Iris pigment epithelial cell (primary cell): ENCODE measurements at places on chromosomes 7 and 10.

- DNase-seq, result no peak
These were observed 102.7 kb downstream of the WDR11 start for GRCh38 chr10:120953897-120954296.

GRCh38 chr10:88932539-88933256 lies 19.9 kb downstream of the ACTA2 start:
- peak; percentile 84 for DNase-seq

DNA sequence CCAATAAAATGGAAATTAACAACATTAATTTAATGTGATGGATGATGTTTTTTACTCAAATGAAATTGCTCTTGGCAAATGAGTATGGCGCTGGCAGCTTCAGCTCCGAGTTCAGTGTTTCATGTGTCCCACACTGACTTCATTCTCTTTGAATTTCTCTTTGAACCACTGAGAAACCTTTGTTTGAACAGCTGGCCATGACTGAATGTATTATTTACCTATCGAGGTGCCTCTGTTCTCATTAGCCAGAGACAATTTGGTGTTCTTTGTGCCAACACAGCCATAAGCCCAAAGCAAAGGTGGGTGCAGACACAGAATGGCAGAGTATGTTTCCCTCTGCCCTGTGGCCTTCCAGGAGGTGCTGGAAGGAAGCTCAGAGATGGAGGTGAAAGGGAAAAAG lies 42.1 kb downstream of the TMEM178B start:
- DNase-seq, result no peak

DNA sequence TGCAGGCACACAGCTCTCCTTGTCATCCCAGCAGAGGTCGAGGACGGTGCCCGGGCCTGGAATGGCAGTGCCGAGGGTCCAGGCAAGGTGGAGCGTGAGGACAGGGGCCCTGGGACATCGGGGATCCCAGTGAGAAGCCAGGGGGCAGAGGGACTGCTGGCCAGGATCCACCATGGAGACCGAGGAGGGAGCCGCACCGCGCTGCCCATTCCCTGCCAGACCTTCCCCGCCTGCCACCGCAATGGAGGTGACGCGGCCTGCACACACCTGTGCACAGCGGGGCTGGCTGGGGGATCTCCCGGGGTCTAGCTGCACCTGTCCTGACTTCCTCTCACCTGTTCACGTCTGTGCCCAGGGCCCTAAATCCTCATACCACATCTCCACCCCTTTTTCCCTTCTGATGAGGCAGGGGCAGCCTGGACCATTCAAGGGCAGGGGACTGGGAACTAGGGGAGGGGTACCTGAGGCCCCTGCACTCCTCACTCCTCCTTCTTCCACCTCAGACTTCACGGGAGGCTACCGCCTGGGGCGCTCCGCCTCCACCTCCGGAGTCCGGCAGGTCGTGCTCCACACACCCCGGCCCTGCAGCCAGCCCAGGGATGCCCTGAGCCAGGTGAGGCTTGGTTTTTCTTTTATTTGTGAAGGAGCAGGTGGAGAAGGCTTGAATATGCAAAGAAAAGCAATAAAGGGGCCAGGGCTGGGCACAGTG lies 6.9 kb downstream of the NYAP1 start:
- no peak for DNase-seq

- peak; percentile 44 for DNase-seq
These were observed 1187.9 kb downstream of the XPNPEP1 start for GRCh38 chr10:108735380-108735779.

DNA sequence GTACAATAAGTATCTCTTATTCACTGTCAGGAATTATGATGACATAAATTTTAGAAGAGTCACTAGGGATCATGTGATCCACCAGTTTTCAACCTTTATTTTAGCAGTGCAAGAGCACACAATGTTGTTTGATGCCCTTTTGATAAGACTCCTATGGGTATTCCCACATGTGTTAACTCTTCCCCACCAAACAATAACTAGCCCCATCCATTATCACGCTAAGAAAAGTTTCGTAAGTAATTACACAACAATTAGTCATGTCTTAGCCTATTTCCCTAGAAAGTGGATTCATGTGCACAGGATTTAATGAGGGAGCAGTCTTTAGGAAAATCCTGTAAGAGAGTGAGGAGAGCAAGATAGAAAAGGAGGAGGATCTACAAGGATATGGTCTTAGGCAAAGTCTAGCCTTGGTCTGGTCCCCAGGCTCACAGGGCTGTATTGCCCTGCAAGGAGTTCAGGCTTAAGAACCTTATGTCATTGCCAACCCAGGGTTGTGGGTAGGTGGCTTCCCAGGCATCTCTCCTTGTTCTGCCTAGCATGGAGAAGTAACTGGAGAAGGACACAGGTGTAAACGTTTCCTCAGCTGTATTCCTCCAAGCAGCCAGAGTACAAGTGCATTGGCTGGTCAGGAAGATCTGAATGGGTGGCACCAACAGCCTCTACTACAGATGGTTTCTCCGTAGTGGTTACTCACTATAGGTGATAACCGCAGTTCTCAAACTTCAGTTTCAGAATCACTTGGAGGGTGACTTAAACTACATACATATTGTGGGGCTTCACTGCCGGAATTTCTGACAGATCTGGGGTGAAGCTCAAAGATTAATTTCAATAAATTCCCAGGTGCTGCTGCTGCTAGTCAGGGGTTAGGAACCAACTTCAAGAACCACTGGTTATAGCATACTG lies 574.5 kb downstream of the SUGCT start:
- DNase-seq, result no peak

GRCh38 chr10:60465801-60466200 lies 76.1 kb upstream of the ANK3 start:
- peak; percentile 55 for DNase-seq

DNA sequence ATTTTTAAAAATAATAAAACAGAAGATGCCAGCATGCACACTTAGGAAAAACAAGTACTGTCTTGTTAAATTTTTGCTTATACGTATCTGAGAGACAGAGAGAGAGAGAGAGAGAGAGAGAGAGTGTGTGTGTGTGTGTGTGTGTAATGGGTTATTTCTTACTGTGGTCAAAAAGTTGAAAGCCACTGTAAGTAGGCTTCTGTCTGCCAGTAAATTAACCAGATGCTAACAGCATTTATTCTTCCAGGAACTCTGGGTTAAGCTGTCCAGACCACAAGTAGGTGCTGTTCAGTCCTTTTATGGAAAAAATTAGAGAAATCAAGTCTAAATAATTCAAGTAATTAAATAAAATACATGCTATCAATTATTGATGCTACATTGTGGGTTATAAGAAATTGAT lies 39.7 kb downstream of the RNF32 start:
- DNase-seq, result peak; percentile 61

- DNase-seq, result no peak
These were observed 3.8 kb downstream of the TRPV6 start for GRCh38 chr7:142881586-142882337.

DNA sequence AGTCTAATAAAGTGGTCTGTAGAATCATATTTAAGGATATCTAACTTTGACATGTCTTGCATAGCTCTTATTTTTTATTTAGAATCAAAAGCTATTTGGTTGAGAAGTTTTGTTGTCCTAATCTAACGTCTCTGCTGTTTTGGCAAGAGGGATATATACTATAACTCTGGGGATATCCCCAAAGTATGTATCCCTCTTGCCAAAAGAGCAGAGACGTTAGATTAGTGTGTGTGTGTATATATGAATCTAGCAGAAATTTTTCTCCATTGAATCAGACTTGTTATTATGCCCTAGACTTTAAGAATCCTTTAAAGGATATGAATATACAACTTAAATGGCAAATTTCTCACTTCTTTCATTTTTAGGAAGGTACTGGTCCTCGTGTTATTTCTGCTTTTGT lies 9.6 kb downstream of the SMC3 start:
- DNase-seq, result peak; percentile 76

GRCh38 chr7:151792636-151793035 lies 84.3 kb downstream of the PRKAG2 start:
- DNase-seq, result no peak

GRCh38 chr10:34432589-34432988 lies 382.5 kb downstream of the PARD3 start:
- DNase-seq, result no peak

DNA sequence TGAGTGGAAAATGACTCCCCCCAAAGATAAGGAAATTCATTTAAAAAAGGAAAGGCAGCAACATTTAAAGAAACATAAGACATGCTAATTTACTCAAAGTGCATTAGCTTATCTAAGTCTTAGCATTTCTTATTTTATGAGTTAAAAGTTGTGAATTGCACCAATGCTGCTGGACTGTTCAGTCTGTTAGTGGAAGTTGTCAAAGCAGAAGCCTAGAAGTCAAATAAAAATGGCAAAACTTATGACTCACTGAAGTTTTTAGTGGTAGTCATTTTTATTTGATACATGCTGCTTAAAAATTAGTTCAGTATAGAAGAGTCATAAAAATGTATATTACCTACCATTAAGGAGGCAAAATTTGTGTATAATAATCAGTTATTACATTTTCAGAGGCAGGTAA lies 90.8 kb upstream of the FGL2 start:
- DNase-seq, result no peak
